ENCODE measurements at places on chromosomes 13 and 19. TPM values are rescaled to one million over a fixed set of nuclear protein-coding genes. Genes with fewer than 3 reads are reported as not detected.

- no peaks in the 10 kb centered on the region for H3K36me3 ChIP-seq
- H3K27me3 ChIP-seq, result no peaks in the 10 kb centered on the region
- H3K4me3 ChIP-seq, result no peak overlapping the region
- no peak overlapping the region for H3K27ac ChIP-seq
- H3K4me1 ChIP-seq, result no peaks in the 10 kb centered on the region
- DNase-seq, result no peak
These were observed 8.5 kb downstream of the RFX1 start for GRCh38 chr19:13997631-13997962.

- H3K4me3 ChIP-seq, result peak overlapping the region; percentile 61
- H3K36me3 ChIP-seq, result no peaks in the 10 kb centered on the region
- H3K27me3 ChIP-seq, result no peaks in the 10 kb centered on the region
- H3K4me1 ChIP-seq, result peaks cover 37% of the 10 kb centered on the region
- no peak for DNase-seq
These were observed 33.9 kb downstream of the SPATA13 start for GRCh38 chr13:24194447-24194846.

GRCh38 chr13:79011179-79011578 is 352.2 kb upstream of the OBI1 start:
- H3K36me3 ChIP-seq, result no peaks in the 10 kb centered on the region
- H3K27ac ChIP-seq, result no peak overlapping the region
- H3K4me1 ChIP-seq, result no peaks in the 10 kb centered on the region
- no peaks in the 10 kb centered on the region for H3K27me3 ChIP-seq
- no peak for DNase-seq

DNA sequence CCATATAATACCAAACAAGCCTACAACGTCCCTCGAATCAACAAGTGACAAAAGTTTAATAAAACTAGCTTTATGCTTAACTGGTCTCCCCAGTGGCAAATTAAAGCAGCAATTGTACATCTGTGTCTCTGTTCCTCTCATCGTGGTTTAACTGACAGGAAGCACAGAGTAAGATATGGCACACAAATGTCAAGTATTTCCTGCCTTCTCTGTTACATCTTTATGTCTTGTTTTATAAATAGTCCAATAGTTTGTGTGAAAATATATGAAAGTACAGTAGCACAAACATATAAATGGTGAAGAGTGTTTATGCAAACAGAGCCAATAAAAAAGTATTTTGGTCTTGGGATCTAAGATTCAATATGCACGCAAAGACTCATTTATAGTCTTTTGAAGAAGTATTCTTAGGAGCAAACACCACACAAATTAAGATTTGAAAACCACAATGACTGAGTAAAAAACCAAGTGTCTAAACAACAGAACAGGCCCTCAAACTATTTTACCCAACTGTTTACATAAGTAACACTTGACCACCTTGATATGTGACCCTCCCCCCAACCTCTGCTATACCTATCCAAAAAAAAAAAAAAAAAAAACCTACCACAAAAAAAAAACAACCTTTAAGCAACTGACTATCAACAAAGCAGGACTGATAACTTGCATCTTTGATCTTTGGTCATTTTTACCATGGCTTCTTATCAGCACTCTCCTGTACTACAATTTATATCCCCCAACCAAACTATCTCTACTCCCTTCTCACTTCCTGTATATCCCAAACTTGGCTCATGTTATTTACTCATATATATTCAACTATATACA is 14.0 kb downstream of the ELF1 start:
- H3K4me1 ChIP-seq, result peaks cover 23% of the 10 kb centered on the region
- H3K4me3 ChIP-seq, result peak overlapping the region; percentile 16
- H3K36me3 ChIP-seq, result peaks cover 18% of the 10 kb centered on the region
- DNase-seq, result no peak

DNA sequence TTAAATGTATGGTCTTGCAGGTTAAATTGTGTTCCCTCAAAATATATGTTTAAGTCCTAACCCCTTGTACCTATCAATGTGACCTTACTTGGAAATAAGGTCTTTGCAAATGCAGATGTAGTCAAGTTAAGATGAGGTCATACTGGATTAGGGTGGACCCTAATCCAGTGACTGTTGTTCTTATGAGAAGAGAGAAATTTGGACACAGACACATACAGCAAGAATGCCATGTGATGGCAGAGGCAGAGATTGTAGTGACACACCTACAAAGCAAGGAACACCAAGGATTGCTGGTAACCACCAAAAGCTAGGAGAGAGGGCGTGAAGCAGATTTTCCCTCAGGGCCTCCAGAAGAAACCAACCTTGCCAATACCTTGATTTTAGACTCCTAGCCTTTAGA is 50.2 kb downstream of the LACC1 start:
- peaks cover 8% of the 10 kb centered on the region for H3K27me3 ChIP-seq
- H3K27ac ChIP-seq, result no peak overlapping the region
- H3K4me3 ChIP-seq, result no peak overlapping the region

DNA sequence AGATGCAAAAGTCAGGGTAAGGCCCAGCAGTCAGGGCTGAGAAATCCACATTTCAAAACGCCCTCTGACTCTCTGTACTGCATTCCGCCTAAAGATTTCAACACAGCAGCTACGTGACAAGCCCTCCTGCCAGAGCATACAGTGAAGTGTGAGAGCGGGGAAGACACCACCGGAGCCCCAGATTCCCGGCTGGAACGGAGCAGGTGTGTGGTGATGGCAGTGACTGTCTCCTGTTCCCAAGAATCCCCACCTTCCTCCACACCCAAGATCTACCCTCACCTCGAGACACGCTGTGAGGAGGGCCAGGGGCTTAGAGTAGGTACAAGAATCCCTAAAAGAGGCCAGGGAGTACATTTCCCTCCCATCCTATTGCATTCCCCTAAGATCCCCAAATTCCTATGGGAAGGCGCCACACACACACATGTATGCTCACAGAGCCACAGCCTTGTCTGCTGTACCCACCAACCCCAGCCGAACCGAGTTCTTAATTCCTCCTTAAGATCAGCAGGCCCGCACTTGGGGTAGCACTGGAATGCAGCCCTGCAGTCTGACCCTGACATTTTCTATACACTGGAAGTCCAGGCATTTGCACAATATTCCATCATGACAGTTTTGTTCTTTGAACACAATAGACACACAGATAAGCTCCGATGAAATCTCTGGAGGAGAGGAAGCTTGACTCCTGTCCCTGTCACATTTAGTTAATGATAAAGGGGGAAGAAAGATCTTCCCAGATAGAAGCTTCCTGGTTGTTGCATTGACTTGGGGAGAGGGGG is 102.9 kb downstream of the FOXO1 start:
- H3K27ac ChIP-seq, result no peak overlapping the region
- H3K4me1 ChIP-seq, result peaks cover 18% of the 10 kb centered on the region

Gene IZUMO1
- 0.31 TPM for total RNA-seq

Gene FFAR2
- not detected for total RNA-seq

Data from Calu3 (cell line).